ENCODE measurements at places on chromosomes 4 and X.

GRCh38 chr4:133147921-133148689 lies 989 bp upstream of the PCDH10 start:
- no peak for DNase-seq

DNA sequence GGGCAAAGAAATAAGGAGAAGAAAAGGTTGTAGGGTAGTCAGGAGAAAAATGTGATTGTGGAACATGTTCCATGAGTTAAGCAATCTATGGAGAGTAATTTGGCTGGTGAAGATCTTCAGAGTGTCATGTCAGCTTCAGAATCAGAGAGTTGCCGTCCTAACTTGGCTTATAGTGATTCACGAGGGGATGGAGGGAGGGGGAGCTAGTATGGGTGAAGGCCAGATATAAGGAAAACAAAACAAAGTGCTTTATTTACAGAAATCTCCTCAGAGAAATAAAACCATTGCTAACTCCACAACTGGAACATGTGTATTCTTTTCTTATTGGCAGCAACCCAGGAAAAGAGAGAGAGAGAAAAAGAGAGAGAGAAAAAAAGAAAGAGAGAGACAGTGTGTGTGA lies 256.5 kb upstream of the NRK start:
- DNase-seq, result no peak

DNA sequence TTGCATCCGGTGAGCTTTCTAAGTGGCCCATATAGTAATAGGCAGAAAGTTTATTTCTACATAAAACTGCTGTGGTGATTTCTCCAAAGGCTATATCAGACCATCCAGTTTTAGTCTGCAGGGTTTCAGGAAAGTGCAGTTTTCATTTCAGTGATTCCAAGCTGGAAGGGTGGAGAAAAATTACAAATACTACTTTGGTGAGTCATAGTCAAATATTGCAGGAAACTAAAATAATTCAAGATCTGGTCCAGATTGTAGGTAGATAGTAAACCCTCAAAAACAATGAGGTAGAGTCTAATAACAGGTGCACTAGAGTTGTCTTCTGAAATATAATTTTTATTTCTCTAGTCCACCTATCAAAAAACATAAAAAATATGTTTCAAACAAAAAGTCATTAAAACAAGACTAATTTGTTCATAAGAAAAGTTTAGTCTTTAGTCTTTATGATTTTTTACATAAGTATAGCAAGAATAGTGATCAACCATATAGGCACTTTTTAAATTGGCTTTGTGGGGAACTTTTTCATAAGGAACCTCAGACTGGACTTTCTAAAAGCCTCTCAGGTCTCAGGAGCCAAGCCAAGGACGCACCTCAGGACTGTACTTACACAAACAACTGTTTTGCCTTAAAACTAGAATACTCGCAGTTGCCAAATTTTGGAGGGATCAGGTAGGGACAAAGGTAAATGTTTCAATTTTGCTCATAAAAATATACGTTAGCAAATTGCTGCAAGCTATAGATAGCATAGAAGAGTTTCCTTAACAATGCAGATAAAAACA lies 101.8 kb upstream of the TLR3 start:
- DNase-seq, result no peak

GRCh38 chr4:158458271-158458895 lies 63.3 kb upstream of the RXFP1 start:
- DNase-seq, result no peak

DNA sequence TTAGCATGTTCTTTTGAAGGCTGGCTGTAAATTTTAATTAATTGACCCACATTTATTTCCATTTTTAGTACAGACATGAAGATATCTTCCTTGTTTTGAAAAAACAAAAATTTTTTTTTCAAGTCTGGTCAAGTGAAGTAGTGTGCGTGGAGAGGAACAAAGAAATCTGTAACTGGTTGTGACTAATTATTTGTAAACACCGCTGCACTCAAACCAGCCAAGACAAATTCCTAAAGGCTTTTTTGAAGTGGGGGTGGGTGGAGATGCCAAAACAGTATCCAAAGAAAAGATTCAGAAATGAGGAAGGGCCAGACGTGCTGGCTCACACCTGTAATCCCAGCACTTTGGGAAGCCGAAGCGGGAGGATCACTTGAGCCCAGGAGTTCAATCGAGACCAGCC lies 88.3 kb downstream of the SHROOM2 start:
- no peak for DNase-seq

GRCh38 chr4:40570348-40571077 lies 59.2 kb downstream of the RBM47 start:
- DNase-seq, result no peak

GRCh38 chrX:8731559-8732395 lies at the start of gene ANOS1:
Gene ANOS1, minus strand, starts transcription at chrX:8732137. Its CDS starts 101 bp downstream, at chrX:8732036.
- no peak for DNase-seq

DNA sequence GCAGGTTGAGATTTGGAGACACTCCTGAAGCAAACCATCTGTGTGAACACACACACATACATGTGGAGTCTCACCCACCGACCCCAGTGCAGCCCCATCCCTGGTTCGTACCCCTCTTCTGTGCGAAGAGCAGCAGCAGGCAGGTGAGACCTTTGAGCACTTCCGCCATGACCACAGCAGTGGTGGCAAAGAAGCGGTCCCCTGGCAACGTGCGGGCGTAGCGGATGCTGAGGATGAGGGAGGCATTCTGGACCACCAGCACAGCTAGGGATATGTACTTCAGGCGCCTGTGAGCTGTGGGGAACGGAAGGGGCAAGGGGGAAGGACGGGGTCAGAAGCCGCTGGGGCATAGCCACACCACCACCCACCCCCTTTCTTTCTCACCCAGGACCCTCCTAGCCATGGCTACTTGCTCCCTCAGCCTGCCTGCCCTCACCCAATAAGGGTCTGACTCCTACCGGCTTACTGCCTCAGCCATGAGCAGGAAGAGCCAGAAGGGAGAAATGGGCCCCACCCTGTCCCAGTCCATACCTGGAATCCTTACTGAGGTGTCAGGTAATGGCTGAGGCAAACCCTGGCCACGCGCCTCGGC lies 1.6 kb downstream of the SLC35A2 start:
- no peak for DNase-seq

DNA sequence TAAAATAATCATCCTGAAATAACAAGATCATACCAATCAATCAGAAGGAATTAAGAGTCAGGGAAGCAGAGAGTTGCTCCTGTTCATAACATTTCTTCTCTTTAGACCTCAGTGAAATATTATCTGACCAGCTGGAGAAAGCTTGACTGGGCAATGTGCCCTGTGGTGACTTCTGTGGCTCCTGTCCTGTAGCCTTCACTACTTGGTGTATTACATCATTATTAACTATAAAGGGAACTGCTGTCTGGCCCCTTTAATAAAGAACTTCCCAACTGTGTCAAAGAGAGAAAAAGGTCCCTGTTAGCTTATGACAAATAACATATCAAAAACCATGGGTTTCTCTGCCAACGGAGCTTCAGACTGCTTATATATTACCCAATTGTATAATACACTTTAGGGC lies 18.0 kb downstream of the OPHN1 start:
- DNase-seq, result no peak

GRCh38 chr4:84722720-84723119 lies 139.8 kb downstream of the CDS1 start:
- DNase-seq, result no peak

DNA sequence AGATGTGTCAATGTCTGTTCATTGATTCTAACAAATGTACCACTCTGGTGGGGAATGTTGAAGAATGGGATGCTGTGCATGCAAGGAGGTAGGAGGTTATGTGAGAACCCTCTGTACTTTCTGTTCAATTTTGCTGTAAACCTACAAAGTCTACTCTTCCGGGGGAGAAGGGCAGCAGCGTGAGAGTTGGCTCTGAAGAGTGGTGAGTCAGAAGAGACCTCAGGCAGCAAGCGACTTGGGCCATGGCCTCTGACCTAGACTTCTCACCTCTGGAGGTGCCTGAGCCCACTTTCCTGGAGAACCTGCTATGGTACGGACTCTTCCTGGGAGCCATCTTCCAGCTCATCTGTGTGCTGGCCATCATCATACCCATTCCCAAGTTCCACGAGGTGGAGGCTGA lies 26.7 kb downstream of the MANBA start:
- DNase-seq, result no peak

All from OCI-LY7 (cell line).